ENCODE measurements at places on chromosomes 7 and 10.

GRCh38 chr7:98199131-98199530 lies 12.1 kb upstream of the BHLHA15 start:
- DNase-seq, result peak; percentile 13

GRCh38 chr10:49830846-49831245 lies 68.7 kb upstream of the OGDHL start:
- DNase-seq, result no peak

- peak; percentile 63 for DNase-seq
Observed at GRCh38 chr7:142811154-142811737, 40.5 kb downstream of the PRSS2 start.

DNA sequence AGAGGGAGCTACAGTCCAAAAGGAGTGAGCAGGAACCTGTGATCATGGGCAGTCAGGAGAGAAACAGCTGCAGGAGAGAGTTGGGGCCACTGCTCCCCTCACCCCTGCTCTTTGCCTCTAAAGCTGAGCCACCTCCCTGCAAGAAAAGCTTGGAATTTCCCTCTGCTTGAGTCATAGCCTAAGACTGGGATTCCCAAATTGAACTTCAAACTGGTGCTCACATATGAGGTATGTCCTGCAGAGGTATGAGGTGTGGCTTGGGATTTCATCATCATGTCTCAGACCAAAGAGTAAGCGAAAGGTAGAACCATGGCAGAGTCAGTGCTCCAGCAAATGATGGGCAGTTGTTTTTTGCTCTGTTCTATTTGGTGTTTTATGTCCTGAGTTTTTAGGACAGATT lies 237.1 kb upstream of the NRP1 start:
- DNase-seq, result peak; percentile 33

- DNase-seq, result peak; percentile 86
Observed at GRCh38 chr7:105003275-105003674, 10.7 kb upstream of the KMT2E start.

GRCh38 chr10:73404690-73405089 lies 9.2 kb downstream of the ANXA7 start:
- no peak for DNase-seq

GRCh38 chr10:127827354-127828140 lies 65.2 kb downstream of the CLRN3 start:
- DNase-seq, result no peak
